ENCODE measurements at places on chromosomes 1 and 21.

GRCh38 chr1:115299266-115299665 is 38.8 kb downstream of the NGF start:
- DNase-seq, result no peak

GRCh38 chr1:18009478-18009961 is 98.1 kb upstream of the IGSF21 start:
- DNase-seq, result no peak

GRCh38 chr1:2582391-2582790 is 4.2 kb upstream of the PRXL2B start:
- DNase-seq, result no peak

GRCh38 chr1:197801111-197801482 is 25.8 kb upstream of the DENND1B start:
- DNase-seq, result no peak

DNA sequence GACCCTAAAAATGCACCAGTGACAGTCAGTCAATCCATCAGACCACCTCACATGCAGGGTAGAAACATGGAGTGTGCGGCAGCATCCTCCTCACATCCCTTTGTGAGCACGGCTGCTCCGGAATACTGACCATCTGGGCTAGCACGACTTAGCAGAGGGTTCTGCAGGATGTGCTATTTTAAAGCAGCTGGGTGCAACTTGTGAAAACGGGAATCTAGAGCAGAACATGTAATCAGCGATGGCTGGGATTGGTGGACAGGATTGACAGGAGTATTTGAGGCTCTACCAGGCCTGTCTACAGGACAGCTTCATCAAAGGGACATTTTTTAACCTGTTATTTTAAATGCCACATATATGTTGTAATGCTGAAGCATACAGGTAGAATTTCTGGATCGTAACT is 16.8 kb upstream of the PLEKHM2 start:
- DNase-seq, result no peak
